ENCODE measurements at places on chromosomes 4 and X.

DNA sequence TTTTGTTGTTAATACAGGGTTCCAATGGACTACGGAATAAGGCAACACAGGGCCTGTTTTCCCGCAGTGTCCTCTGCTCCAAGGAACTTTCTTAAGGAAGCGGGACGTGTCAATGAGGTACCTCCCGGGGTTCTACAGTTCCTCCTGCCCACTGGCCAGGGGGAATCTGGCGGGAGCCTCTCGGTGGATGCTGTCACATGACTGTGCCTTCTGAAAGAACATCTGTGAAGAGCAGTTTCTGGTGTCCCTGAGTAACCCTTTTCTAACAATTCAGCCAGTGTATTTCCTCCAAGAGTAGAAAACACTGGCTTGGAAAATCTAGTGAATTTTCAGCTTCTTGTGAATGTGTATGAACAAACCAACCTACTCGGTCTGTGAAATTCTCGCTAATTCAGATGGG, 32.7 kb downstream of the MFAP3L start:
- no peak for DNase-seq

DNA sequence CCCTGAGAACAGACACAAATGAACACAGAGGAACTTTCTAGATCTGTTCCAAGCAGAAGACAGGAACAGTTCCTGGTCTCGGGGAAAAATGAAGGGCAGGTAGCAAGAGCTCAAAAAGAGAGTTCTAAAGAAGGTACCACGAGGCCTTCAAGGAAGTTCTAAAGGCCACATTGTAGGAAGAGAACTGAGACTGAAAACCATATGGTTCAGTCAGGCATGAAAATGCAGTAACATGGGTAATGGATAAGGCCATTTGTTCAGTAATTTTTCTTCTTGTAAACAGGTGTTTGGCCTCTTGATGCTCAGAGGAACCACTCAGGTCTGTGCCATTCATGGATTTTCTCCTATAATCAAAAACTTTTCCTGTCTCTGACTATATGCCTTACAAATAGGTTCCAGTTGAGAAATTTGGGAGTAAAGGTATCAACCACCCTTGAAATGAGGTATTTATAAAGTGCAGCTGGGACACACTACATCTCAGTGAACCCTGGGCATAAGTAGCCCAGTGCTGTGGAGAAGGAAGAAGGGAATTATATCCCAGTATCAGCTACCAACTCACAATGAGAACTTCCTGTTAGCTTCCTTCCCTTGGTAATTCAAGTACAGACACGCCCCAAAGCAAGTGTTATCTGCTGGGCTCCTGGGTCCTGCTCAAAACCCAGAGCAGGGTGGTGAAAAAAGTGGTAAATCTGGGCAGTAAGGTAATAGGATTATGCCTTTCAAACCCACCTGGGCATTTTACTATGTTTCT, 277.9 kb downstream of the KLHL13 start:
- no peak for DNase-seq

- no peak for DNase-seq
Measured at GRCh38 chrX:40100537-40101429, 3.0 kb upstream of the BCOR start.

- DNase-seq, result no peak
Measured at GRCh38 chr4:44162538-44163270, 285.9 kb downstream of the KCTD8 start.

GRCh38 chr4:15951781-15952180, 11.2 kb downstream of the FGFBP2 start:
- no peak for DNase-seq
